ENCODE measurements at places on chromosomes 12 and 14.
A peak's percentile ranks its signal among the peaks of the same experiment; 100 is the strongest.

- no peak for DNase-seq
Measured at GRCh38 chr12:104357421-104357952, 53.9 kb downstream of the EID3 start.

GRCh38 chr12:16070113-16070512 is 159.0 kb downstream of the DERA start:
- DNase-seq = no peak

DNA sequence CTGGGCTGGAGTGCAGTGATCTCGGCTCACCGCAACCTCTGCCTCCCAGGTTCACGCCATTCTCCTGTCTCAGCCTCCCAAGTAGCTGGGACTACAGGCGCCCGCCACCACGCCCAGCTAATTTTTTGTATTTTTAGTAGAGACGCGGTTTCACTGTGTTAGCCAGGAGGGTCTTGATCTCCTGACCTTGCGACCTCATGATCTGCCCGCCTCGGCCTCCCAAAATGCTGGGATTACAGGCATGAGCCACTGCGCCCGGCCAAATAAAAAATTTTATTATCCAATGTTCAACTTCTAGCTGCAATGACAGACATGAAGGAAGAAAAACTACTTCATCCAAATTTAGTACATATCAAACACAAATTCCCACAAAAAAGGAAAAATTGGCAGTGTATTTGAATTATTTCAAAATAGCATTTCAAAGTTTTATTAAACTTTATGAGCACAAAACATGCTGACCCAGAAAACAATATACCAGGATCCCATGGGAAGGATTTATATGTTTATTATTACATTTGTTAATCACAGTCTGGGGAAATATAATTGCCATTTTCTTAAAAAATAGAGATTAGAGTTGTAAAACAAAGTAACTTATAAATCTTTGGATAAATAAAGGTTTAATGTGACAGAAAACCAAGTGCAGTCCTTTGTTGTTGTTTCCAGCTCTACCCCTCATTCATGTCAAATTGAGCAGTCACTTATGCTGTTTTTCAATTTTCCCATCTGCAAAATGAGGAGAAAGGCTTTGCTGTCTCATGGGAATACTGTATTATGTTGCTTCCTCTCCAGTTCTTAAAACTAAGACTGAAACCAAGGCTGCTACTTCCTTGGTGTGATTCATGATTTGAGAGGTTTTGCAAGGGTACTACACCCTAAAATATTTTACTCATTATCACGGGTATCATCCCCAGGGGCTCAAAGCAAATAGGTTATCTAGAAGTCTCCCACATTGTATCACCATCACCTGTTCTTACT is 155.2 kb upstream of the AVPR1A start:
- no peak for DNase-seq

- no peak for DNase-seq
Measured at GRCh38 chr12:89351489-89352241, 636 bp downstream of the DUSP6 start.

GRCh38 chr14:53381895-53382294 is 228.8 kb upstream of the DDHD1 start:
- DNase-seq = no peak

DNA sequence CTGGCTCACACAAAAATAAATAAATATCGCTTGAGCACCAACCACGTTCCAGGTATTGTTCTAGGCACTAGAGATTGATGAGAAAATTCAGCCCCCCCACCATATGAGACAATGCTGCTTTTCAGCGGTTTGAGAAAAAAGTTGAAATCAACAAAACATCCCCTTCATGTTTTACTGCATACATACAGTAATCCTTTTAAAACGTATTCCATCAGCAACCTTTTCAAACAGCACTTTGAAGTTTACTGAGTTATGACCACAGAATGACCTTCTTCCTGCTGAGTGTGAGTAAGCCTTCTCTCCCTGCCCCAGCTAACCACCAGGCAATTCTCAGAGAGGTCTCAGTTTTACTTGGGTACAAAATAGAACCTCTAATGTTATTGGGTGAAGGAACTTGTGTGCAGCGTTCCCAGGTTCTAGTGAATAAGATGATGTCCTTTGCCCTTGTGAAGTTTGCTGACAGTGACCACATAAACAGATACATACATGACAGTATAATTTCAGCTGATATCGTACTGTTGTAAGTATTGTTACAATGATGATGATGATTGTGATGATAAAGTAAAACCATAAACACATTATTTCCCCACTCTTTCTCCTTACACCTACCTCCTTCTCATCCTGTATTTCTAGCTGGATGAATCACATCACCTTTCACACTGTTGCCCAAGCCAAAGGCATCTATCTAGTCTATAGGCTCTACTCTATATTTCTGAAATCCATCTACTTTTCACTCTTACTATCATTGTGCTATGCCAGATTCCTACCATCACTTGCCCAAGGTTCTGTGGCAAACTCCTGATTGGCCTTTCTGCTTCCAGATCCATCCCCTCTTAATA is 124.4 kb upstream of the KRR1 start:
- no peak for DNase-seq

DNA sequence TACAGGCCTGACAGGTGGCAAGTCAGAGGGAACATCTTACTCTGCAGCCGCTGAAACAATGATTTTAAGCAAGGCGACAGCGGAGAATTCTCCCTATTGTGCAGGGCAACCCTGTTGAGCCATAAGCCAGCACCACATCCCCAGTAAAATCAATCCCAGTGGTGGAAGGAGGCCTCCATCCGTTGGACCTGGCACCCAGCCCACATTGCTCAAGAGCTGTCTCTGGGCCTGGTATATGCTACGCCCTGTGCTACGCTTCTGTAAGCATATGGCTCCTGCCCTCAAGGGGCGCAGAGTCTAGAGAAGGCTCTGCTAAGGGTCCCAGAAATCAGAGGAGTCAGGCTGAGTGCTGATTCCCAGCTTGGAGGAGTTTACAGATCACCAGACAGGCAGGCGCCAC is 265.5 kb downstream of the CACNA1C start:
- no peak for DNase-seq

DNA sequence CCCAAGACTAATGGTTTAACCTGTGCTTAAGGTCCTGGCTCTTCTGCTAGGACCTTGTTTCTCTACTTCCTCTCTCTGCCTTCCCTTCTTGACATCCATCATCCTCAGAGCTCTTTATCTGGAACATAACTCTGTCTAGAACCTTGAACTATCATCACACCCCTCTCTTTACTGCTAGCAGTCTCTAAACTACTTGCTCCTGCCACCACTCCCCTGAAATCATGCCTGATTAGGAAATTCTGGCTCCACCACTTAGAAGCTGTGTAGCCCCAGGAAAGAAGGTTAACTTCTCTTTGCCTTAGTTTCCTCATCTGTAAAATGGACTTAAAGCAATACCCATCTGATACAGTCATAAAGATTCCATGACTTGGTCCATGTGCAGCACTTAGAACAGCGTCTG is 9.1 kb downstream of the SLC38A1 start:
- DNase-seq = no peak

DNA sequence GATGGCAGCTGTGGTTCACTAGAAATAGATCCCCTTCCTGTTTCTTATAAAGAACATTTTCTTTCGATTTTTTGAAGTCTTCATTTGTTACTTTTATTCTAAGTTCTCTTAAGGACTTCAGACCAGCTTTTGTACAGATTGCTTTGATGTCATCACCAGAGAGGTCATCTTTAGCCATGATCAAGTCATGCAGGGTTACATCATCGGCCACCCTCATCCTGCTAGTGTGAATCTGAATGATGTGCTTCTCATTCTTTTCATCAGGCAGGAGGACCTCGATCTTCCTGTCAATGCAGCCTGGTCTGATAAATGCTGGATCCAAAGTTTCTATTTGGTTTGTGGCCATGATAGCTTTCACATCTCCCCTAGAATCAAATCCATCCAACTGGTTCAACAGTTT is 706.7 kb downstream of the RERGL start:
- no peak for DNase-seq

GRCh38 chr12:52320784-52321400 is at the start of gene KRT83:
TSS of gene KRT83 (minus strand) at chr12:52321398. CDS start at chr12:52321335, 63 bp downstream.
- DNase-seq = no peak

DNA sequence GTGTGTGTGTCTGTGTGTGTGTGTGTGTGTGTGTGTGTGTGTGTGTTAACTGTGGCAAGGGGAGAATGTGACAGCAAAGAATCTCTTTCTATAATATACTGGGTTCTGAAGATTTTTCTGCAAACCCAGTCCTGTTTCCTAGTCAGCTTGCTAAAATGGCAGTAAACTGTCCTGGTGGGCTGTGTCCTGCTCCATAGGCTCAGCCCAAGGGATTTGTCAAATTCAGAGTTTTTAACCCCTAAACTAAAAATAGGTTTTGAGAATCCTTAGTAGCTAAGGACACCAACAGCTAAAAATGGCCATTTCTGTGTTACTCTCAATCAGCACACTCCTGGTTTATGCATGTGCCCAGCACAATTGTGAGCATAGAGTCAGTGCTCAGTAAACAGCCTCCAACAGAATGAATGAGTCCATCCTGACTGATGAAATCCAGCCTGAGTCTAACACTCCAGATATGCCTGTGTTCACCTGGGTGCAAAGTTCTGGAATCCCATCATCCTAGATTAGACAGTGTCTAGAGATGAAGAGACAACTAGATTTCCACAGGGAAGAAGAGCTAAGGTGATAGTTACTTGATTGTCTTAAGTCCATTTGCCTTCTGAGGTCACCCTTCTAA is 192.6 kb downstream of the TTC6 start:
- no peak for DNase-seq

DNA sequence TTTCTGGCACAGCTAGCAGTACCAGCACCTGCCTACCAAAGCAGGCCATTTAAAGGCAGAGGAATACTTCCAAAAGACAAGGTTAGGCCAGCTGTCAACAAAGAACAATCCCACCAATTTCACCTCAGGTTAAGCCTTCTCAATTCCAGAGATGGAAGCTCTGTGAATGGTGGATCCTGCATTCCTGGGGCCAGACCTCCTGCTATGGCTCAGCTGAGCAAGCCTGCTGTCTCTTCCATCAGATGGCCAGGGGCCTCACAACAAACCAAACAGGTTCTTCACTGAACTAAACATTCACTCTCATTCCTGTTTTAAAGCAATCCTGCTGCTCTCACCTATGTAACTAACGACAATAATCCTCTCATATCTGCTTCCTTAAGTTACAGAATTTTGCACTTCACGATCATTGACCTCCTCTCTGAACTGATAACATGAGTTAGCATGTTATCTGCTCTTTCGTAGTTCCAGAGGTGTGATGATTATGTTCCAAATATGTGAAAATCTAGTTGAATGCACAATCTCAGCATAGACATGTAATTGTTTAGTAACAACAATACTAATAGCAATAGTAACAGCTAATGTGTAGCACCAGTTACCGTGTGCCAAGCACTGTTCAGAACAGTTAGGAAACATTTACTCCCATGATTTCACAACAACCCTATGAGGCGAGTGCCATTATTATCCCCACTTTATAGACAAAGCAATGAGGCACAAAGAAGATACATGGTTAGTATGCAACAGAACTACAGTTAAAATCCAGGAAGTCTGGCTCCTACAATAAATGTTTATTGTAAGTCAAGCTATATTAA is 73.2 kb downstream of the SLC2A13 start:
- DNase-seq = no peak

- DNase-seq = no peak
Measured at GRCh38 chr14:100304825-100305323, 1.4 kb downstream of the SLC25A29 start.

- DNase-seq = no peak
Measured at GRCh38 chr12:84601483-84601882, 311.1 kb downstream of the SLC6A15 start.

DNA sequence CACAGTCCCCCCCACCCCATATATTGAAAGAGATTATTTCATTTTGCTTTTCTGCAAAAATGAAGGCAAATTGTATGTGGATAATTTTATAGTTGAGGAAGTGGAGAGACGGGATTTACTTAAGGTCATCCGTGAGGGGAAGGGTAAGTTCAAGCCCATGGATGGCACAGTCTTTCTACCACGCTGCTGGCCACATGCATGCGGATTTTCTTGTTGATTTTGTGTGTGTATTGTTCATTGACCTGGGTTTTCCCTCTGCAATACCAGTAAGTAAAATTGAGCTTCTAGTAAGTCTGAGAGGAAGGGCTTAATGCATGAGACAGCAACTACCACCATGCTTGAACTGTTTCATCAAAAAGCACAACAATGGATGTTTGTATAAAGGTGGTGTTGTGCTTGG is 35.1 kb downstream of the ACACB start:
- DNase-seq = no peak

DNA sequence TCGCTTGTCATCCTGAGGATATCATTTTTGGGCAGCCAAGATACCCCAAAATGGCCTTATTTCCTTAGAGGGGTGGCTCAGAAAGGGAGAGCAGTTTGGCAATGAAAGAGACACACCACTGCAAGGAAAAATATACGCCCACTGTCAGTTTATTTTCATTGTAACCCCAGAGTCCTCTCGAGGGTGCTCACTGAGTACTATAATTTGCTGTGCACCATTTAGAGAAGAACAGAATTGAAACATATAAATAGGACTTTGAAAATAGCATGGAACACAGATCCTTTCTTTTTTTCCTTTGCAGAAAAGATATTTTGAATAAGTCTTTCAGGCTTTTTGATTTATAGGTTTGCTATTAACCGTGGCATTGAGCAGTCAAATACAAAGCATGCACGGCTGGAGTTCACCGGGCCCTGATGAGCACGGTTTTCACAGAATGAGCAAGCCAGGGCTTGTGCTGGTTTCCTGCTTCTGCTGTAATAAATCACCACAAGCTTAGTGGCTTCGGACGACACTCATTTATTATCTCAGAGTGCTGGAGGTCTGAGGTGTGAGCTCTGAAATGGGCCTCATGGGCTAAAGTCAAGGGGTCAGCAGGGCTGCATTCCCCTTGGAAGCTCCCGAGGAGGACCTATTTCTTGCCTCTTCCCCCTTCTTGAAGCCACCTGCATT is 152.3 kb downstream of the ZNF664 start:
- no peak for DNase-seq

GRCh38 chr12:52073531-52074381 is 4.0 kb downstream of the ATG101 start:
- DNase-seq = peak; percentile 49

DNA sequence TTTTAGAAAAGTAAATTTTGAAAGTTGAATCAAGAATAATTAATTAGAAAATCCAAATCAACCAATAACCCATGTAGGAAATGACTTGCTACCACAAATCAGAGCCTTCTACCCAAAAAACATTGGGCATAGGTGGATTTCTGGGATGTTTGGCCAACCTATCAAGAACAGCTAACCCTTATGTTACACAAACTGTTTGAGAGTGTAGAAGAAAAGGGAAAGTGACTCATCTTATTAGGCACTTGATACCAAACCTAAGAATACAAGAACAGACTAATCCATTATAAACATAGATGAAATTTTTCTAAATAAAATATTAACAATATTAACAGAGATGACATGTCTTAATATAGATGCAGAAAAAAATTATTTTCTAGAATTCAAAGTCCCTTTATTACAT is 260.4 kb downstream of the ZFP36L1 start:
- no peak for DNase-seq

DNA sequence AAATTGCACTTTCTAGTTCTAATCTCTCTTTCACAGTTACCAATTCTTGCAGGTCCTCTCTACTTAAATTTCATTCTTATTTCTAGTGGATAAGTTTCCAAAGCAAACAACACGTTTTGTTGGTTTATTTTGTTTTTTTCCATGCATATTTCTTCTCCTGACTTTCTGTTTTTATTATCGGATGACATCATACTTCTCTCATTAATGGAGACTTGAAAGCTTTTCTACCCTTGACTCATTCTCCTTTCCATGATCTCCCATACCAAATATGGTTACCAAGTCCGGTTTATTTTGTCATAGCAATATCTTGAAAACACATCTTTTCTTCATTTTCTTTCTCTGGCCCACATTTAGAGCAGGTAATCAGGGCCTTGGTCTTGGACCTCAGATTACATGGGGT is 796.5 kb downstream of the GALC start:
- DNase-seq = no peak

All from stimulated activated naive B cell treated with anti-CD40 and anti-IgM and Interleukin-4, amounts not matched to agents 10 μg/mL and 1 μg/mL and 100 μg/mL, for 72 hours (primary cell).